NCI-H510A treated with DMSO at 0.1 percent for 48 hours (cell line): ENCODE measurements at places on chromosomes 1 and 21.
A peak's percentile ranks its signal among the peaks of the same experiment; 100 is the strongest.

GRCh38 chr1:86756062-86756406 is 51.7 kb downstream of the SH3GLB1 start:
- peak; percentile 99 for DNase-seq

DNA sequence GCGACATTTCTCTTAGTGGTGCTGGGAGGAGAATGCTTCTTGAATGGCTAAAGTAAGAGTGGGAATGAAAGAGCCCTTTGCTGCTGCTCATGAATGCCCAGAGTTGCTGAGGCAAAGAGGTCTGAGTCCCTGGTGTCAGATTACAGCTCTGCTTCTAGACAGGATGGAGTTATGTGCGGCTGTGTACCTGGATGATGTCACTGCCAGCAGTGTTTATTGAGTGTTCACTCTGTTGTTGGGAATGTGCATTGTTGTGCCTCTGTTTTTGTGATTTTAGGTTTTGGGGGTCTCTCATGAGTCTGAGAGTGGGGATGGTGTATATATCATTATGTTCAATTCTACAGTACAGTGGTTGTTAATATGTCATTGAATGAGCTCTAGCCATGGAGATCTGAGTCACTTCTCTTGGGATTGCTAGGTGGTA is 2.7 kb downstream of the CDC14A start:
- DNase-seq: peak; percentile 89

- DNase-seq: no peak
Observed at GRCh38 chr21:45745256-45745655, 101.7 kb downstream of the PCBP3 start.

- DNase-seq: no peak
Observed at GRCh38 chr21:37195059-37195458, 72.1 kb downstream of the VPS26C start.

DNA sequence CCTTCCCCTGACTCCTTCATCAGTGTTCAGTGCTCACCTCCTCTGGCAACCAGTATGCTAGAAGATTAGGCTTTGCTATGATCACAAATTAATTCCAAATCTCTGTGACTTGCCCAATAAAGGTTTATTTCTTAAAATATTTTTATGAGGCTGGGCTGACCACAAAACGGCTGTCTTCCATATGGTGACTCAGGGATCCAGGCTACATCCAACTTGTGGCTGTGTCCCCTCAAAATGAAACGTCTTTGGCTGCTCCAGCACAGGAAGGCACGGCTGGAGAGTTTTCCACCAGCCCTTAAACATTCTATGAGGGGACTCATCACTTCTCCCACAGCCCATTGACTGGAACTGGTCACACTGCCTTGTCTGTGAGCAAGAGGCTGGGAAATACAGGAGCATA is 131.5 kb downstream of the HUNK start:
- DNase-seq: no peak

- DNase-seq: no peak
Observed at GRCh38 chr1:15418806-15419515, 9.3 kb downstream of the EFHD2 start.

GRCh38 chr1:54998677-54999076 is at the start of gene BSND:
Gene BSND, plus strand, starts transcription at chr1:54998933. Its CDS starts 254 bp downstream, at chr1:54999187.
- DNase-seq: peak; percentile 40

DNA sequence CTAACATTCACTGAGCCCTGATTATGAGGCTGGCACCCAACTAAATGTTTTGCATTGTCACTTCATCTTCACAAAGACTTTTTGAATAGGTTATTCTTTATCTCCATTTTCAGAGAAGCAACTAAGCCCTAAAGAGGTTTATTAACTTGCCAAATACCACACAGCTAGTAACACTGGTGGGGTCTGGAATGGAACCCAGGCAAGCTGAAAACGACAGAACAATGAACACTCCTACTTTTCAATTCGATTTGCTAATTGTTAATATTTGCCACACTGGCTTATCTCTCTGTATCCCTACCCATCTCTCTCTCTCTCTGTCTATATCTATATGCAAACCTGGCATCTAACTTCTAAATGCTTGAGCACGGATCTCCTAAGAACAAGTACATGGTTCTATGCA is 40.6 kb downstream of the MRPL39 start:
- DNase-seq: no peak

DNA sequence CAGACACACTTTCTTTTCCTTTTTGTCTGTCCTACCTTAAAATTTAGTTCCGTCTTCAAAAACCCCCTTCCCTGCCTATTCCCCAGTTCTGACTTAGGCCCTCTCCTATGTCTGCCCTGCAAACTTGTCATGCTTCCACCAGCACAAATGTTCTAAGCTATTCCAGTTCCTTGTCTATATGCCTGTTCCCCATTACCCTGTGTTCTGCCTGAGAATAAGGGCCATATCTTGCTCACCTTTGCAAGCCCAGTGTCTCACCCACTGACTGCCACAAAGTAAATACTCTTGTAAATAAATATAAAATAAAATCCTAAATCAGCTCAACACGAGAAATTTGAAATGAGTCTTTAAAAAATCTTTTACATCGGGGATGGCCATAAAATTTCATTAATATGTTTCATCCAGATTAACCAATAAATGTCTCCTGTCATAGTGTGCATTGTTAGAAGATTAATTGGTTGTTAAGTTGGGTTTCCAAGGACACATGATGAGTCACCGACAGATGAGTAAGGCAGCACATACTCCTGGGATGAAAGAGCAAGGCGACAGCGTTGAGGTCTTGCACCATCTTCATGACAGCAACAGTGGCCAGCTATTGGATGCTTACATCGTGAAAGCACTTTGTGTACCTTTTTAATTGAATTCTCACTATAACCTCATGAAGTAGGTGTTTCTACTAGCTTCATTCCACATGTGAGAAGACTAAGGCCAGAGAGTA is 92.6 kb upstream of the NGF start:
- DNase-seq: peak; percentile 41

GRCh38 chr1:185500001-185500626 is 183.1 kb upstream of the IVNS1ABP start:
- no peak for DNase-seq

DNA sequence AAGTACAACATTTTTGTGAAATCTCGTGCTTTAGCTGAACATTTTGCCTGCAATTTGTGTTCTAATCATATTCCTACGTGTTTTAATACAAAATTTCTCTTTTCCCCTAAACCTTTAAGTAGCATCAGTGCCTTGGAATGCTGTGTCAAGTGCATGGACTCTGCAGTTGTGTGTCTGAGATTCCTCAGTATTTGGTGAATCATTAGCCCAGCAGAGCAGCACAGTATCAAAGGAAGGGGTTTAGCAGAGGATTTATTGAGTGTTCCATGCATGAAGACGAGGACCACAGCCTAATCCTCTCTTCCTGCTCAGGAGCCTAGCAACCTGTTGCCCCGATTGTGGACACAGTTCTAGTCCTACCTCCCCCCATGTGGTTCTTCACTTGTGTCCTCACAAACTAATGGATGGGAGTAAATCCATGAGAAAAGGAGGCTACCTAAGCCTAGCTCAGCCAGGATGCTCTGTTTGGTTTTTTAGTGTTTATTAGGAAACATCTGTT is 29.3 kb upstream of the PCP4 start:
- DNase-seq: no peak

DNA sequence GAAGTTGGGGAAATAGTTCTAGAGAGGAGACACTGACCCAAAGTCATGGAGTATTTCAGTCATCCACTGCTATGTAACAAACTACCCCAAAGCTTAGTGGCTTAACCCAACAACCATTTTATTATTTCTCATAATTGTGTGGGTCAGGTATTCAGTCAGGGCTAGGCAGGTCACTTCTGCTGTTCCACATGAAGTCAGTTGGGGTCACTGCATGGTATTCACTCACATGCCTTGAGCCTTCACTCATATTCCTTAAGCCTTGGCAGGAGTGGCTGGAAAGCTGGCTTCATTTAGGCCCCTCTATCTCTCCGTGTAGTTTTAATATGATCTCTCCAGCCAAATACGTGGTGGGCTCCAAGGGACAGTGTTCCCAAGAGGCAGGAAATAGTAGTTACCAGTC is 17.5 kb upstream of the RNF11 start:
- no peak for DNase-seq

- DNase-seq: no peak
Observed at GRCh38 chr1:185292237-185292636, 24.8 kb downstream of the IVNS1ABP start.

DNA sequence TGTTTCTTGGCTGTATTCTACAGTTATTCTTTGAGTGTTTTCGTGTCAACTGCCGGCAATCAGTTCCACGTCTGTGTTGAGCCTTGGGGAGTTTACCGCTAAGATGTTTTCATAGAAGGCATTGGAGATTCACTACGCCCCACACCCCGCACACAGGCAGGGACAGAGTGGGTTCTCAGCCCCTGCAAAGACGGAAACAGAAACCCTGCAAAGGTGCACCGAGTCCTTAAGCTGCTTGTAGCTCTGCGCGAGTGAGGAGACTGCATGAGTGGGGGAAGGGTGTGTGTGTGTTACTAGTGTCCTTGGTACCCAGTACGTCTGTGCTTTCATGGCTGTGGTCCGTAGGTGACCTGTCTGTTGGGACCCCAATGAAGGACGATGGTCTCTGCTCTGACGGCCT is 1.9 kb downstream of the LHX4 start:
- DNase-seq: no peak

GRCh38 chr1:26996665-26997064 is 3.2 kb downstream of the TRNP1 start:
- DNase-seq: no peak

GRCh38 chr1:226877669-226878068 is 7.3 kb downstream of the PSEN2 start:
- DNase-seq: no peak

DNA sequence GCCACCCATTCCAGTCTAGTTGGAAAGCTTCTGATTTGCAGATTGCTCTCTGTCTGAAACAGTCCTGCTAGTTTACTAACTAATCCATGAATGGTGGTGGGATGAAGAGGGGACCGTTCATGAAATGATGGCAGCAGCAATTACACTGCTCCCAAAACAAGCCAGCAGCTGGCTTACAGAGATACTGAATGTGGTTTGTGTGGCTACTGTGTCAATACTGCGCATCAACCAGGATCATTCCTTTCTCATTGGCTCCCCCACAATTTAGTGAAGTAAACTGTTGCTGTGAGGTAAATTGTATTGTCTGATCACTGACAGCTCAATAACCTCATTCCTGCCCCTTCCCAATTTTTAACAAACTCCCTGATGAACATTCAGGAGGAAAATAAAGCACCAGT is 191.3 kb upstream of the LMO4 start:
- DNase-seq: no peak

GRCh38 chr1:154270833-154271232 is 1.6 kb upstream of the HAX1 start:
- DNase-seq: no peak

DNA sequence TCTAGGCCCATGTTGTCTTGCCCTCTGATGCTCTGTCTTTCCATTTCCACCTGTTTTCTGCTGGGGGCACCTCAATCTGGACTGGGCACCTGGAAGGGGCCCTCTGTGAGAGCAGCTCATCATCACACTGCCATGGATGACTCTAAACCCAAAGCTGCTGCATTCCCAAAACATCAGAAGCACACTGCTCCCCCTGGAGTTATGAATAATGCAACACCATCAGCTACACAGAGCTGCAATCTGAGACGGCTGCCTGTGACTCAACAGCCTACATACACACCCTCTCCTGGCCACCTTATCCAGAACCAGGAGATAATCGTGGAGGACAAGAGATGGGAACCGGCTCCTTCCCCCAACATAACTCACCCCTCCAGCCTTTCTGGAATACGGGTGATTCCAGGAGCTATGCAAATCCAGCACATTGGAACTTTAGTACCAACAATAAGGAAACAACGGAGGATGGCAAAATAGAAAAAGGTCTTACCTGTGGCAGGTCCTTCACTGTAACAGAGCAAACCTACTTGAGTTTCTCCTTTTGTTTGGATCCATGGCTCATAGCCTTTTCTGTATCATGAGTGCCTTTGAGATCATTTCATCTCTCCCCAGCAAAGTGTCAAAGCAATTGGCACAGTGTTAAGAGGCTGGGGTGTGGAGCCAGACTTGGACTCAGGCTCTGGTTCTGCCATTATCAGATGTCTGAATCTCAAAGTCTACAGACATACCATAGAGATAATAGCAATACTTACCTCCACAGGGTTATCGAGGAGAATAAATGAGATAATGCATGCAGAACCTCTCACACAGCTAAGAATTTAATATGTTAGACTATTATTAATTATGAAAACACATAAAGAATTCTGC is 29.3 kb downstream of the AK2 start:
- peak; percentile 51 for DNase-seq

- no peak for DNase-seq
Observed at GRCh38 chr1:232686346-232686745, 56.4 kb upstream of the SIPA1L2 start.

DNA sequence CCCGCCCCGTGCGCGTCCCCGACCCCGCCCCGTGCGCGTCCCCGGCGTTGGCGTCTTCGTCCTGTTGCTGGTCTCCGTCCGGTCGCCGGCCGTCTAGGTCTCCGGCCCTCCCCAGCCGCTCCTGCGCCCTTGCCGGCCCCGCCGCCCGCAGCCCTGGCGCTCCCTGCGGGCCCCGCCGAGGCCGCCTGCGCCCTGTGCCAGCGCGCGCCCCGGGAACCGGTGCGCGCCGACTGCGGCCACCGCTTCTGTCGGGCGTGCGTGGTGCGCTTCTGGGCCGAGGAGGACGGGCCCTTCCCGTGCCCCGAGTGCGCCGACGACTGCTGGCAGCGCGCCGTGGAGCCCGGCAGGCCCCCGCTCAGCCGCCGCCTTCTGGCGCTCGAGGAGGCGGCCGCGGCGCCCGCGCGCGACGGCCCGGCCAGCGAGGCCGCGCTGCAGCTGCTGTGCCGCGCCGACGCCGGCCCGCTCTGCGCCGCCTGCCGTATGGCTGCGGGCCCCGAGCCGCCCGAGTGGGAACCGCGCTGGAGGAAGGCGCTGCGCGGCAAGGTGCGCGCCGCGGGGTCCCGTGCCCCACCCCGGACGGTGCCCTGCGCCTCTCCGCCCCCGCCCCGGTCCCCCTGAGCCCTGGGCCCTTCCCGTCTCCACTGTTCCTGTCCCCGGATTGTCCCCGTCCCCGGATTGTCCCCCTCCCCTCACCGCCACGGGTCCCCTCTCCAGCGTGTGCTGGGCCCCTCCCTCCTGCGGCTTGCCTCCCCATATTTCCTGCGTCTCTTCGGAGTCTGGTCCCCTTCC is at the start of gene RNF187:
Gene RNF187, plus strand, starts transcription at position 47 of the 789 bp plus-strand sequence.
- DNase-seq: no peak

- DNase-seq: peak; percentile 67
Observed at GRCh38 chr1:95117207-95118066, at the start of gene TLCD4. Gene TLCD4, plus strand, starts transcription at chr1:95117355. Its CDS starts 26,547 bp downstream, at chr1:95143902.
